NCI-H446 treated with DMSO at 0.1 percent for 48 hours (cell line): ENCODE measurements at places on chromosomes 7 and 10.

- no peak for DNase-seq
These were observed 27.2 kb upstream of the MNX1 start for GRCh38 chr7:157037635-157038034.

DNA sequence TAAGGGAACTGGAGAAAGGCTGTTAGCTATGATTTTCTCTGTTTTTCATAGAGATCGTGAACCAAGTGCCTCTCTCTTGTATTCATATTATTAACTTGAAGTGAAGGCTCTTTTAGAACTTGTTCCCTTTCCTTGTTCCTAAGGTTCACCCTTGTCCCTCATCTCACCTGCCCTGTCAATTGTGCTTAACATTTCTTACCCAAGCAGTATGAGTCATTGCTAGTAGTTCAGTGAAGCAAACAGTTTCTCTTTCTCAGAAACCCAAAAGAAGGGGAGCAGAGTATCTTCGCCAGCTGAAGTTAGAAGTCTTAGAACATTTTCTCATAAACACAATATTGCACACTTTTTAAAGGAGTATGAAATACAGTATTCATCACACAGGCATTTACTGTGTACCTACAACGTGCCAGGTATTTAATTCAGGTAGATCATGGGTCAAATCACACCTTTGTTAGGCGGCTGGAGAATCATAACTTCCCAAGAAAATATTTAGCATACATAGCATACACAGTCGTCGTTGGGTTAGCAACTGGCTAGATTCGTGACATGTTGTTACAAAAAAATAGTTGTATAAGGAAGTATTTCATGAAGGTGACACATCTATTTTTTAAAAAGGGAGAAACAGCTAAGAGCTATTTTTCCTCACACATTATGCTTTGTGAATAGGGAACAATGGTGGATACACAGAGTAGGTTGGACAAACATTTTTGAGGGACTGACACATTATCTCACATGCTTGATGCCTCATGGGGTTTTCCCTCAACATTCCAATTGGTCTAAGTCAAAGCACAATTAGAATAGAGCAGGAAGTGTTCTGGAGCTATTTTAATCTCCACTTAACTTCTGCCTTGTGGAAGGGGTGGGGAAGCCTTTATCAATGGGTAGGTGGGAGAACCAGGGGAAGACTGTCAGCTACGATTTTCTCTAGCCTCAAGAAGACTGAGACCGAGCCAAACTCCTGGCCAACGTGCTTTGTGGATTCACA lies 13.2 kb downstream of the HDAC9 start:
- no peak for DNase-seq

DNA sequence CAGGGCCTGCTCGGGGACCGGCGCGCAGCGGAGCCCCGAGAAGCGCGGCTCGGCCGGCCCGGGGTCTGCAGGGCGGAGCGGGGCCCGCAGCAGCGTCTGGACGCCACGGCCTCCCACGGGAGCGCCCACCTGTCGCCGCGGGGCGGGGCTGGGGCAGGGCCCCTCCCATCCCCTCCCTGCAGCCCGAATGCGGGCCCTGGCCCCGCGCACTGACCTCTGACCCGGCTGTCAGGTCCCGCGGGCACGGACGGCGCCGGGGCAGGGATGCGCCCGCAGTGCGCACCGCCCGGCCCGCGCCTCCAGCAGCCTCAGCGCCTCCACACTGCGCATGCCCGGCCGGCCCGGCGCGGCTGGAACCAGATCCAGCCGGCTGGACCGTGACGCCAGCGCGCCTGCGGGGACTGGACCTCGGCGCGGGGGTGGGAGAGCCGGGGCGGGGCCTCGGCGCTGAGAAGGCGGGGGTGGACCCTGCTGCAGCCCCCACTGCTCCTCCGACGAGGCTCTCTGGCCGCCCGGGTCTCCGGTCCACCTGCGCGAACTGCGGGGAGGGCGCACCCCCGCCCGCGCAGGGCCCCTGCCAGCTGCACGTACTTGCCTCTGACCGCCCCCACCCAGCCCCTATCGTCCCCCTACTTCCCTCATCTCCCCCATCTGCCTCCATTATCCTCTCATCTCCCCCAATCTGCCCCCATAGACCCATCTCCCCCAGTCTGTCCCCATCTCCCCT lies 16.1 kb upstream of the GPR146 start:
- peak; percentile 69 for DNase-seq

DNA sequence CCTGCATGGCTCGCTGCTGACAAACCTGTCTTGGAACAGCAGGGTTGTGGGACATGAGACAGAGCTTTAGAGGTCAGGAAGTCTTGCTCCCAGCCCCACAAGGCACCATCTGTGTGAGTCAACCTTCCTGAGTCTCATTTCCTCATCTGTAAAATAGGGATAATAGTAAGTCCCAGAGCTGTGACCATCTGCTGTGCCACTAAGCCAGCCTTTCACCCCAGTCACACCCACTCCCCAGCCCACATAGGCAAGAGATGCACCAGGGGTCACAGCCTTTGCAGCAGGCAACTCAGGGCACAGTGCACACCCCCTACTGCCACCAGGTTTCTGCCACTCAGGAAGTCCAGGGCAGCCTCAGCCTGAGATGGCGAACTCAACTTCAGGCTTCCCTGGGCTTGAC lies 29.4 kb upstream of the CDH23 start:
- no peak for DNase-seq

- DNase-seq: no peak
These were observed 5.5 kb downstream of the OPN4 start for GRCh38 chr10:86659721-86660453.

DNA sequence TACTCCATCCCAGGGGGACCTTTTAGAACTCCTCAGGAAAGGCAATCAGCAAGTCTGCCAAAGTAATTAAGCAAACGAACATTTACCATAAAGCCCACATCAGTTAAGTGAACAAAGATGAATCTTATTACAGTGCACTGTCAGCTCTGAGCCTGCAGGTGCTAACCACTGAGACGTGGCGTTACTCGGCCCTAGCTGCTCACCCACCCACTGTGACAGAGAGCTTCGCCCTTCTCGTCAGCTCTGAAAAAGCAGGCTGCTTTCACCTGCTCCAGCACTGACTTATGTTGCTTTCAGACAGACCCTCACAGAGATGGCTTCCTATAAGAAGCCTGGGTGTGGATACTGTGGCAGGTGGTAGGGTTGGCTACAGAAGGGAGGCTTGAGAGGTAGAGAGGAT lies 57.7 kb upstream of the KCNIP2 start:
- DNase-seq: no peak

DNA sequence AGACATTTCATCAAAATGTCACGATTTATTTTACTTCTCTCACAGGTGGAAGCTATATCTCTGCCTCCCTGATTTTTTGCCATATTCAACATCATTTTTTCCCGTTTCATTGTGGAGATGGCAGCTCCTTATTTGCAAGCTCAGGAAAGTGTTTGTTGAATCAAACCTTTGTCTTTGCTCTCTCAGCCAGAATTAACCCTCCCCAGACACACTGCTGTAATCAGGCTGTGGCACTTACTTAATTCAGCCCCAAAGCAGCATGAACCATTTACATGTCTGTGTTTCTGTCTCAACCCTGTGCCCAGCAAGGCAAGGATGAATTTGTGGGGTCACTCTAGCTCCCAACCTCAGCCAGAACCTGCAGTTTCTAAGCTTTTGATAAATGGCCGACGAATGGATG lies 397.2 kb downstream of the TCERG1L start:
- DNase-seq: no peak

DNA sequence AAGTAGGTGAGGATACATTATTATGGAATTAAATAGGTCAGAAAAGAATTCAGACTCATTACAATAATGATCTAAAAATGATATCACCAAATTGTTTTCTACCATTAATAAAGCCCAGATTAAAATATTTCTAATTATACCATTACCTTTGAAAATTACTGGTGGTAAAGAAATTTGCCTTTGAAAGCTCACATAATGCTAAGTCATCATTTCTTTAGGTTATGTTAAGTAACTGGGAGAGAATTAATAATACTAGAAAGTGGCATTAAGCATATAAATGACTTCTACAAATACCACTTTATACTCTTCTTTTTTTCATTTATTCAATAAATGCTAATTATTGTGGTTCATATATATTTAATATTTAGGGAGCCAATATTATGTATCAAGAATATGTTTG lies 641.2 kb upstream of the LRRTM3 start:
- DNase-seq: no peak

GRCh38 chr10:43998021-43998809 lies 349.5 kb upstream of the ZNF32 start:
- DNase-seq: no peak

- DNase-seq: no peak
These were observed 4.2 kb downstream of the NPSR1 start for GRCh38 chr7:34662058-34662708.

- DNase-seq: no peak
These were observed 640 bp downstream of the ANKMY2 start for GRCh38 chr7:16644636-16645592.
